ENCODE measurements at places on chromosomes 5 and 9.

- DNase-seq: no peak
These were observed 99.1 kb downstream of the MACIR start for GRCh38 chr5:103357636-103358035.

GRCh38 chr9:36134761-36135505, 1.6 kb upstream of the GLIPR2 start:
- DNase-seq: no peak

GRCh38 chr9:133124123-133124906, 3.3 kb upstream of the RALGDS start:
- no peak for DNase-seq

DNA sequence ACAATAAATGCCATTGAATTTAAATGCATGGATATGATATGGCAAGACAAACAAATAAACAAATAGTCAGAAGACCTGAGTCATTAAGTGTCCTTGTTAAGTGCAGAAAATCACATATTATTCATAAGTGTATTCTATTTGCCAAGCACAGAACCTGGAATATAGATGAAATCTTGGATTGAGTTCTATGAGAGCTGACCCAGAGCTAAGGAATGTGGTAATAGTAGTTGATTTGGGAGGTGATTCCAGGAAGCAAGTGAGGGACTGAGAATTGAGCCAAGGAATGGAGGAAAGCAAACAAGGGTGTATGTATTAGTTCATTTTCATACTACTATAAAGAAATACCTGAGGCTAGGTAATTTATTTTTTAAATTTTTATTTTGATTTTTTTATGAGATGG, 208.9 kb downstream of the TRIM32 start:
- DNase-seq: no peak

- DNase-seq: no peak
These were observed 27.7 kb downstream of the WDR36 start for GRCh38 chr5:111119856-111120255.

GRCh38 chr9:115134941-115135340, 17.0 kb upstream of the TNC start:
- DNase-seq: no peak

DNA sequence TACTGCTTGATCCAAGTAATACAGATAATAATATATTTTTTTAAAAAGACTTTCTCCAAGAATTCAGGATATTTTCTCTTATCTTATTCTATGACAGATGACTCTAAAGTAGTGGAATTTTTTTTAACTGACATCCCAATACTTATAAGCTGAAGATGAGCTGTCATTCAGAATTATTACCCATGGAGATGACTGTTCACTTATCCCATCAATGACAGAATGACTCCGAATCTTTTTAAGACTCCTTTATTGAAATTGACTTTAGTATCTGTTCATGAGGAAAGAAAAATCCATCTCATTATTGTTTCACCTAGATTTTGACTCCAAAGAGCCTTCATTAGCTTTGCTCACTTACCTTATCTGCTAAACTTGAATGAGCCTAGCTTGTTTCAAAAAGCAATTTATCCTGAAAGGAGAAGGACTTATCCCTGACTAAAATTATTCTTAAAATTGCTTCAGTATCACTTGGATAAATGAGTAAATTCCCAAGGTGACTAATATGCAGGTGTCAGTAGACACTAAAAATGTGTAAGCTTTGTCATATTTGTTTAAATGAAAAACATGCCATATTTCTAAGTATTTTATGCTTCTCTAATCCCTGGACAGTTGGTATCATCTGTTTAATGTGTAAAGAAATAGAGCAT, 146.9 kb downstream of the PLCXD3 start:
- no peak for DNase-seq

GRCh38 chr5:149338364-149338763, 6.9 kb upstream of the GRPEL2 start:
- DNase-seq: no peak

- no peak for DNase-seq
These were observed 105.4 kb downstream of the LPAR1 start for GRCh38 chr9:110932863-110933262.

DNA sequence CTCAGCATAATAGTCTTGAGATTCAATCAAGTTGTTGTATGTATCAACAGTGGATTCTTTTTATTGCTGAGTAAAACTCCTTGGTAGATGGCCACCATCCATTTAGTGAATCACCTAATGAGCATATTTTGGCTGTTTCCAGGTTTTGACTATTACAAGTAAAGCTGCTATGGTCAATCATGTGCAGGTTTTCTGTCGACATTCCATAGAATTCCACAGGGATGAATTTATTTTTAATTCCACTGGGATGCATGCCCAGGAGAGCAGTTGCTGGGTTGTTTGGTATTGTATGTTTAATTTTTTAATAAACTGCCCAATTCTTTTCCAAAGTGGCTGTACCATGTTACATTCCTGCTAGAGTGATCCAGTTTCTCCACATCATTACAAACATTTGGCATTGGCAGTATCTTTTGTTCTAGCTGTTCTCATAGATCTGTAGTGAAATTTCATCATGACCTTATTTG, 10.5 kb upstream of the S1PR3 start:
- no peak for DNase-seq

DNA sequence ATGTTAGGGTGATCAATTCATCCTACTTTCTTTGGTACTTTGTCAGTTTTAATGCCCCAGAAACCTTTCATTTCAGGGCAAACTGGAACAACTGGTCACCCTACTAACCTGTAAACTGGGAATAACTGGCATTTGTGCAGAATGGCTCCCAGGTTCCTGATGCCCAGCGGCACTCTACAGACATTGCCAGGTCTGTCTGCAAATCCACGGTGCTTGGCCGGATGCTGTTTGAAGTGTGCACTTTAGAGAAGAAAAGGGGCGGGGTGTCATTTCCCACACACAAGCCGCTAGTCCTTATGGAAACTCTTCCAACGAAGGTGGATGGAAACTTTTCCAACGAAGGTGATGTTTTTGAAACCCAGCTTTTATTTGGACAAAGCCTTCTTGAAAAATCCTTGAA, 49.9 kb upstream of the OTULINL start:
- DNase-seq: no peak

GRCh38 chr9:36163049-36163785, 6.0 kb upstream of the CCIN start:
- DNase-seq: no peak

DNA sequence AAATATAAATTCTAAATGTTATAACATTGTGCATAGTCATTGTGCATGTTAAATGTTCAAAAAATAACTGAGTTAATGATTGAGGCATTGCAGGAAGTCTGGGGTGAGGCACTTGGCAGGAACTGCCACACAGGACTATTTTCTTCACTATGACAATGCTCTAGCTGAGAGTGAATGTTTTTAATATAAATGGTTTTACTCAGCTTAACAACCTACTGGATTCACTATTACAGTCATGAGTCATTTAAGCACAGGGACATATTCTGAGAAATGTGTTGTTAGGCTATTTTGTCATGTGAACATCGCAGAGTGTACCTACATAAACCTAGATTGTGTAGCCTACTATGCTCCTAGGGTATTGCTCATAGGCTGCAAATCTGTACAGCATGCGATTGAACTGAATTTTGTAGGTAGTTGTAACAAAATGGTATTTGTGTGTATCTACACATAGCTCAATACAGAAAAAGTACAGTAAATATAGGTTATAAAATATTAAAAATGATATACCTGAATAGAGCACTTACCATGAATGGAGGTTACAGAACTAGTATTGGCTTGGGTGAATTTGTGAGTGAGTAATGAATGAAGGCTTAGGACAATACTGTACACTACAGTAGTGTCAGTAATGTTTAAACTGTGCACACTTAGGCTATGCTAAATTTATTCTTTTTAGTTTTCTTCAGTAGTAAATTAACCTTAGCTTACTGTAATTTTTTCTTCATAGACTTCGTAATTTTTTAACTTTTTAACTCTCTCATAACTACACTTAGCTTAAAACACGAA, 346.1 kb upstream of the PTGER4 start:
- DNase-seq: no peak

GRCh38 chr5:122788996-122789395, 14.1 kb downstream of the SNX2 start:
- DNase-seq: no peak

DNA sequence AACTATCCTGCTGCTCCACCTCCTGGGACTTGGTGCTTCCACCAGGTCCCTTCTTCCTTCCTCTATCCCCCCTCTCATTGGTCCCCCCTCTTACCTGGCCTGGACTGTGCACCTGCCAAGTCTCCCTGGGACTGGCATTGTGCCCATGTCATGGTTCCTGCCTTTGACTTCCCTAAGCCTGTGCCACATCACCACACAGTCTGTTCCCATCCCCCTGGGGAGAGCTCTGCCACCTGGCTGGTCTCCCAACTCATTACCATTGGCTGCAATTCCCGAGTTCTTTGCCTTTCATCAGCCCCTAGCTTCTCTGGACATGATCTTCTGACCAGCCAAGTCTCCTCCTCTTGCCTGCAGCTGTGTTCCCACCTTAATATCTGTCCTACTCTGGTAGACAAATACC, 180.3 kb downstream of the SREK1 start:
- no peak for DNase-seq

- no peak for DNase-seq
These were observed 43.3 kb upstream of the ALDOB start for GRCh38 chr9:101478906-101479305.

DNA sequence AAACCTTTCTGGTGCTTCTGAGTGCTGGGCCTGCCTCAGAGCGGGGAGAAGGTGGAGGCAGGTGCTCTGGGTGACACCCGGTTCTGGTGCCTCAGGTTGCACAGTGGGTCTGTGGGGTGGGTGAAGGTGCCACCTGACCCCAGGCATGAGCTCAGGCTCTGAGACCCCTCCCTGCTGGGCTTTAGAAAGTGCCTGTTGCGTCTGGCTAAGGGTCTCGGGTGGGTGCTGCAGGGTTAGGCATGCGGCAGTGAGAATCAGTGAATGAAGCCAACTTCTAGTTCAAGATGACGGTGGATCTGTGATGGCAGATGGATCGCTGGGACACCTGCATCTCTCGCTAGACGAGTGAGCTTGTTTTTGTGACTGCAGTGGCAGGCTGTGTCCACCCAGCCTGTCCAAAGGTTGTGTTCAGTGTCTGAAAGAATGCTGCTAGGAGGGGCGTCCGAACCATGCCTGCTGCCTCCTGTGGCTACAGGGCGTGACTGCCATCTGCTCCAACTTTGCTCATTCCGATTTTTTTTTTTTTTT, 5.0 kb downstream of the SQSTM1 start:
- DNase-seq: no peak

DNA sequence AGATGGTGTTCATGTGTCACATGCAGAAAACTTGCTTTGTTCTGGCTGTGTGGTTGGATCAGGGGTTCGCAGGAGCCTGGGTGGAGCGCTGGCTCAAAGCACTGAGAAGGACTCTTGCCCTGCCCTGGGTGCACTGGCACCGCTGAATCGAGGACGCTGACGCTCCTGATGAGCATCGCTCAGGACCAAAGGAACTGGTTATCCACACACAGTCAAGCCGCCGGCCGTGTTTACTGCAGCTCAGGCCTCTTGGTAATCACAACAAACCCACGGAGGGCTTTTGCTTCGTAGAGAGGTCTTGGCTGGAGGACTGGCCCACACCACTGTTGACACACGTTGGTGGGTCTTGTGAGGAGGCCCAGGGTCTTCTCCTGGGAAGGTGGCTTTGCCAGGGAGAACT, 299.4 kb upstream of the IRX2 start:
- no peak for DNase-seq

GRCh38 chr9:38359689-38360385, 32.7 kb upstream of the ALDH1B1 start:
- DNase-seq: no peak
